HCT116 (cell line): ENCODE measurements at places on chromosomes 1 and 21. TPM values are rescaled to one million over a fixed set of nuclear protein-coding genes. Genes with fewer than 3 reads are reported as not detected.

The CACNA1E gene
- 0.02 TPM for total RNA-seq

The OR6K3 gene
- not detected for total RNA-seq

The CNR2 gene
- total RNA-seq: 0.05 TPM

The OLIG2 gene
- total RNA-seq: not detected

The PLXNA2 gene
- total RNA-seq: 0.89 TPM

The LCE6A gene
- not detected for total RNA-seq

The IFI44 gene
- total RNA-seq: 0.66 TPM

The ADORA1 gene
- total RNA-seq: 2.8 TPM

The SEC16B gene
- 1.2 TPM for total RNA-seq

The HSD11B1 gene
- total RNA-seq: 0.27 TPM

The LCE2A gene
- total RNA-seq: not detected

The PEAR1 gene
- total RNA-seq: 10.8 TPM

The EPS8L3 gene
- 0.96 TPM for total RNA-seq
